ENCODE measurements at places on chromosomes 16 and 17. TPM values are rescaled to one million over a fixed set of nuclear protein-coding genes. Genes with fewer than 3 reads are reported as not detected.

- peaks cover 10% of the 10 kb centered on the region for H3K36me3 ChIP-seq
- H3K4me1 ChIP-seq: peaks cover 21% of the 10 kb centered on the region
- peaks cover 11% of the 10 kb centered on the region for H3K27me3 ChIP-seq
- H3K4me3 ChIP-seq: no peak overlapping the region
- H3K27ac ChIP-seq: no peak overlapping the region
These were observed 29.2 kb downstream of the ATPAF2 start for GRCh38 chr17:18009609-18010420.

GRCh38 chr16:84398701-84399100 is 30.4 kb downstream of the ATP2C2 start:
- no peaks in the 10 kb centered on the region for H3K36me3 ChIP-seq
- H3K4me1 ChIP-seq: no peaks in the 10 kb centered on the region
- H3K27ac ChIP-seq: no peak overlapping the region
- no peaks in the 10 kb centered on the region for H3K27me3 ChIP-seq
- no peak overlapping the region for H3K4me3 ChIP-seq

The ABCC12 gene
- total RNA-seq: not detected

The TXNL4B gene
- 7.1 TPM for total RNA-seq

DNA sequence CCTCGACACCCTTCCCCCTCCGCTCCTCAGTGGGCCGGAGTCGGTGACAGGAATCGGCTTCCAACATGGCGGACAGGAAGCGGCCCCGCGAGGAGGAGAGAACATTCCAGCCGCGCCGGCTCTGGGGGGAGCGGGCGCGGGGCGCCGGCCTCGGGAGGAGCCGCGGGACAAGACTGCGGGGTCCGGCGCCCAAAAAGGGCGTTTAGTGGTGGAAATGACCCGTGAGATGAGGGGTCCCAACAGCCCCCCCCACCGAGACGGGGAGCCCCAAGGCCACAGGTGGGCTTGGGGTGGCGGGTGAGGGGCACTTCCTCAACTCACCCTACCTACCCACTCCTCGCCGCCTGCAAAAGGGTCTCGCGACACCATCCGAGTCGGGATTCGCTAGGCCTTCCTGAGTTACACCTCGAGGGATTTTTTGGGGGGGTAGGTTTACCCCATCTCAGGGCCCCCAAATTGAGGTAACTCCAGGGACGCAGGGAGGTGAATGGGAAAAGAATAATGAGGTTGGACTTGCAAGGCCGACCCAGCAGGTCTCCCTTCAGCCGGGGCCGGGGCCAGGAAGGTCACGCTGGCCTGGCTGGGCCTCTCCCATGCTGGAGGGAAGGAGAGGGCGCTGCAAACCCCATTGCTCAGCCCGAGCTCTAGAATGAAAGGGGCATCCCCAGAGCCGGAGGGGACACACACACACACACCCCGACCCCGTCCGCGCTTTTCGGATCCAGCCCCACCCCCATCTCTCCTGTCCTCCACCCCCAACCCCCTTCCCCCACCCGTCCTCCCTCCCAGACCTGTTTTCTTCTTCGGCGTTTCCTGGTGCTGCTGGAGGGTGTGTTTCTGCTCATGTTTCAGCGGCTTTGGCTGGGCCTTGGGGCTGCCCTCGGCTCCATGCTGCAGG is 707 bp downstream of the NUFIP2 start:
- peak overlapping the region; percentile 100 for H3K4me3 ChIP-seq
- H3K36me3 ChIP-seq: no peaks in the 10 kb centered on the region
- H3K27me3 ChIP-seq: peaks cover 8% of the 10 kb centered on the region
- H3K27ac ChIP-seq: peak overlapping the region; percentile 99

- no peaks in the 10 kb centered on the region for H3K36me3 ChIP-seq
- H3K4me3 ChIP-seq: no peak overlapping the region
- no peak for DNase-seq
- no peaks in the 10 kb centered on the region for H3K4me1 ChIP-seq
- H3K27me3 ChIP-seq: peaks cover 5% of the 10 kb centered on the region
These were observed 137.0 kb downstream of the AIPL1 start for GRCh38 chr17:6297960-6298359.

The ITGAE gene
- total RNA-seq: 19.2 TPM

DNA sequence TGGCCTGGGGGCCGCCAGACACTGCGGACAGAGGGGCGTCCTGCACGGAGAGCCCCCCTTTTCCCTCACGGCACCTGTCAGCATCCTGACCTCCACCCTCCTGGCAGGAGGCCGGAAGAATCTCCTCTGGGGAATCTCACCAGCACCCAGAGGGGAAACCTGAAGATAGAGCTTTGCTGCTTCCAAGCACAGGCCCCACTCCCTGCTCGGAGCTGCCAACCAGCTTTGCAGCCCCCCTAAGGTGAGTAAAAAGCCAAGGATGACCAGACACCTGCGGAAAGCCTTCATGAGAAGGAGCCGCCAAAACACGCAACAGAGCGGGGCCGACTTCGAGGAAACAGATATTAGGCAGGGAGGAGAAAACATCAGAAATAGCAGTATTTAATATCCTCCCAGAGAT is 3.4 kb upstream of the RBFOX3 start:
- peaks cover 34% of the 10 kb centered on the region for H3K4me1 ChIP-seq
- H3K36me3 ChIP-seq: no peaks in the 10 kb centered on the region

The AATK gene
- total RNA-seq: 27.0 TPM

The KCNJ2 gene
- 1.3 TPM for total RNA-seq

- H3K4me3 ChIP-seq: peak overlapping the region; percentile 64
- H3K27ac ChIP-seq: peak overlapping the region; percentile 86
- peaks cover 36% of the 10 kb centered on the region for H3K4me1 ChIP-seq
- DNase-seq: peak; percentile 57
- no peaks in the 10 kb centered on the region for H3K36me3 ChIP-seq
- H3K27me3 ChIP-seq: no peaks in the 10 kb centered on the region
These were observed 13.9 kb downstream of the KIAA0513 start for GRCh38 chr16:85041219-85042166.
